ENCODE measurements at places on chromosomes 5 and 9. TPM values are rescaled to one million over a fixed set of nuclear protein-coding genes. Genes with fewer than 3 reads are reported as not detected.

Gene OR1Q1
- 0.96 TPM for total RNA-seq

Gene CCL21
- not detected for total RNA-seq

DNA sequence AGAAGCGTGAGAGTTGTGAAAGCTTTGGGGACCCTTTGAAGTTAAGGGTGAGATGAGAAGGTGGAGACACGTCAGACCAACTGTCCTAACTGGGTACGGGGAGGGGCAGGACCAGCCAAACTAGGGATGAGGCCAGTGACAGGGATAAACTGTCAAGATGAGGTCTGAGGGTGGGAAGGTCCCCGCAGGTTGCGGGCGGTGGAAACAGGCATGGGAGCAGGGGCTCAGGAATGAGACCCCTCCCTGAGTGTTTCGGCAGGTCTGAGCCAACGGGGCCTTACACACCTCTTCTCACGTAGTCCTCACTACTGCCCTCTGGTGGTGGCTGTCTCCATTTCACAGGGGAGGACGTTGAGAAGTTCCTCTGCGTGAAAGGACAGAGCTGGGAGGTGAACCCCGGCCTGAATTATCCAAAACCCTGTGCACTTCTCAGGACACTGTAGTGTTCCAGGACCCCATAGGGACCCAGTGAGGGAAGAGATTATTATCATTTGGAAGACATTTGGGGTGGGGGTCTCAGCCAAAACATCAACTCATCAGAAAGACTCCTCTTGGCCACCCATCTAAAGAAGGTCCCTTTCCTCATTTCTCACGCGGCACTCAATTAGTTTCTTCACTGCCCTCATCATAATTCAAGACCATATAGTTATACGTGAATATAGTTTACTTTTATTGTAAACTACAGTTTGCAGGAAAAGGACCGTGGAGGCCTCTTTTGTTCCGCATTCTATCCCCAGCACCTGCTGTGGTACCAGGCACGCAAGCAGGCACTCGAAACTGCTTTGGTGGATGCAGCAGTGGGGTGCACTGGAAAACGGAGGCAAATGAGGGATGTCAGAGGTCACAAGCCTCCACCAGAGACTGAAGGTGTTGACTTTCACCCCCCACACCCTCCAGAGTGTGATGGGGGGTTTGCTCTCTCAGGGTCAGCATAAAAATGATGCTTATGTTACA is 21.7 kb upstream of the NANS start:
- peak; percentile 80 for DNase-seq
- peaks cover 12% of the 10 kb centered on the region for H3K4me1 ChIP-seq
- no peak overlapping the region for H3K4me3 ChIP-seq
- peaks cover 4% of the 10 kb centered on the region for H3K27me3 ChIP-seq

- no peak for DNase-seq
- peaks cover 5% of the 10 kb centered on the region for H3K4me1 ChIP-seq
- no peak overlapping the region for H3K4me3 ChIP-seq
- no peak overlapping the region for H3K27ac ChIP-seq
- no peaks in the 10 kb centered on the region for H3K36me3 ChIP-seq
Measured at GRCh38 chr9:124671861-124672260, 99.2 kb downstream of the NR6A1 start.

DNA sequence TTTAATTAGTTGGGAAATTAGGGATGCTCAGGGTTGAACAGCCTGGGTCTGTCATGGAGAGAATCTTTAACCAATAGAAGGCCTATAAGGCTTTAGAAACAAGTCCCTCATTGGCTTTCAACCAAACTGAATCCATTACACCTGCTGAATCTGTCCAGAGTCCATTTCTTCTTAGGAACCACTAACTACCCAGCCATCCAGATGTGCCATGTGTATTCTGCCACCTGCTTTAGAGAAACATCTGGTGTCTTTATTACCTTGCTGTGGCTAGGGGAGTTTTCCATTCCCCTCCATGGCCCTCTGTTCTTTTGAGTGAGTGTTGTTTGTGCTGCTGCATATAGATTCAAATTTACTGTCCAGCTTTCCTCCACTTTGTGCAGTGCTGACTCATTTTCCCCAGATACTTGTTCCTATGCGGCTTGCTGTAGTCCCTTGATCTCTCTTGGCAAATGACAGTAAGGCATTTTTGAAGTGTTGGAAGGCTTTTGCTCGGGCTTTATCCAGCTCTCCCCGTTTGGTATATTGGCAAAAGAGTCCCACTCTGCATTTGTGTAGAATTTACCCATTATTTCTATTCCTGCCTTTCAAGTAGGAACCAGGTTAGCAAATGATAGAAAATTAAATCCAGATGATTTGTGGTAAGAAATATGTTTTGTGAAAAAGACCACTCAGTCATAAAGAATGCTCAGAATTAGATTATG is 54.6 kb downstream of the NLN start:
- no peak overlapping the region for H3K4me3 ChIP-seq
- H3K36me3 ChIP-seq, result no peaks in the 10 kb centered on the region
- H3K27ac ChIP-seq, result no peak overlapping the region
- DNase-seq, result no peak
- peaks cover 13% of the 10 kb centered on the region for H3K4me1 ChIP-seq
- no peaks in the 10 kb centered on the region for H3K27me3 ChIP-seq
